Hematopoietic multipotent progenitor cell treated with erythropoietin and hydrocortisone succinate and interleukin-3 and kit ligand, for 6 days (in vitro differentiated cells): ENCODE measurements at places on chromosomes 16 and 17.

GRCh38 chr16:606656-607307 is 16.9 kb downstream of the RAB40C start:
- no peak for DNase-seq

DNA sequence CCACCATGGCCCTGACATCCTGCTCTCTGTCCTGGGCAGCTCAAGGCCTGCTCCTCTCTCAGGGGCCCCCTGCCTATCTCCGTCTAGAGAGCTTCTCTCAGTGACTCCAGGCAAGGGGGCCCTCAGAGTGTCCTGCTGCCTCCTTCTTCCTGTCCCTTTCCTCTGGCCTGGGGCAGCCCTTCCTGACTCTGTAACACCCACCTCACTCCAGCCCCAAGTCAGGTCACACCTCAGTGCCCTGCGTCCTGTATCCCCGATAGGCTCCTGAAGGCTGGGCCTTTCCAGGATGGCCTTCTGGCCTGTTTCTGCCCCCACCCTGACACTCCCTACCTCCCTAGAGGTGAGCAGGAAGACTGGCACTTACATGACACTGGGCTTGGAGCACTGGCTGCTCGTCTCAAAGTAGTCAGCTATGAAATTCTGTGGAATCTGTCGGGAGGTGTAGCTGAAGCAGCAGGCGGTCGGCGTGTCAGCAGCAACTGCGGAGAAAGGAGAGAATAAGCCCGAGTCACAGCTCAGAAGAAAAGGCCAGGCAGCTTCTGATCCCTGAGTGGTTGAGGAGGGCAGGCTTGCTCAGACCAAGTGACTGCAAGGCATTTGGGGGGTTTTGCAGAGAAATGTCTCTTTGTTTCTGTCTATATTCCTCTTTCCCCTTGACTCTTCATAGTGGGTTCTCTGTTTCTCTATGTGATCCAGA is 976 bp downstream of the CCL3L1 start:
- no peak for DNase-seq

DNA sequence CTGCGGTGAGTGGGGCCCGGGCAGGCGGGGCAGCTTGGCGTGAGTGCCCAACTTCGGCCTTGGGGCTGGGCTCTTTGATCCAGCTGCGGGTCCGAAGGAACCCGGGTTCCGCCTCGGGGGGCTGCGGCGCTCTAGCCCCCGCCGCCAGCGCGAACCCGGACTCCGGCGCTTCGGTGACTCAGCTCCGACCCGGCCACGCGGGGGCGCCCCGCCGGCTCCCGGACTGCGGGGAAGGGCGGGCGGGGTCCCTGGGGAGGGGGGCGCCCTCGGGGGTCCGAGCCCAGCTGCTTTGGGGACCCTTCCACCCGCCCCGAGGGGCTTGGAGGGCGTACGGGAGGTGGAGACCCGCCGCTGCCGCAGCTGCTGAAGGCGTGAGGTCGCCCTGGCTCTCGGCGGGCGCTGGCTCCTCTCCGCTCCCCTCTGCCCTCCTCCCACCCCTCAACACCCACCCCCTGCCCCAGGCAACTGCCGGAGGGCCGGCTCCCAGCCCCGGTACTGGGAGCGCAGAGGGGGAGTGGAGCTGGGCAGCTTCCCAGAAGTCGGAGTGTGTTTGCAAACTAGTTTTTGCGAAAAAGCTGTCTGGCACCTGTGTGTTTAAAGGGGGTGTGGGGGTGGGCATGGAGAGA is 516 bp downstream of the CPNE2 start:
- no peak for DNase-seq

DNA sequence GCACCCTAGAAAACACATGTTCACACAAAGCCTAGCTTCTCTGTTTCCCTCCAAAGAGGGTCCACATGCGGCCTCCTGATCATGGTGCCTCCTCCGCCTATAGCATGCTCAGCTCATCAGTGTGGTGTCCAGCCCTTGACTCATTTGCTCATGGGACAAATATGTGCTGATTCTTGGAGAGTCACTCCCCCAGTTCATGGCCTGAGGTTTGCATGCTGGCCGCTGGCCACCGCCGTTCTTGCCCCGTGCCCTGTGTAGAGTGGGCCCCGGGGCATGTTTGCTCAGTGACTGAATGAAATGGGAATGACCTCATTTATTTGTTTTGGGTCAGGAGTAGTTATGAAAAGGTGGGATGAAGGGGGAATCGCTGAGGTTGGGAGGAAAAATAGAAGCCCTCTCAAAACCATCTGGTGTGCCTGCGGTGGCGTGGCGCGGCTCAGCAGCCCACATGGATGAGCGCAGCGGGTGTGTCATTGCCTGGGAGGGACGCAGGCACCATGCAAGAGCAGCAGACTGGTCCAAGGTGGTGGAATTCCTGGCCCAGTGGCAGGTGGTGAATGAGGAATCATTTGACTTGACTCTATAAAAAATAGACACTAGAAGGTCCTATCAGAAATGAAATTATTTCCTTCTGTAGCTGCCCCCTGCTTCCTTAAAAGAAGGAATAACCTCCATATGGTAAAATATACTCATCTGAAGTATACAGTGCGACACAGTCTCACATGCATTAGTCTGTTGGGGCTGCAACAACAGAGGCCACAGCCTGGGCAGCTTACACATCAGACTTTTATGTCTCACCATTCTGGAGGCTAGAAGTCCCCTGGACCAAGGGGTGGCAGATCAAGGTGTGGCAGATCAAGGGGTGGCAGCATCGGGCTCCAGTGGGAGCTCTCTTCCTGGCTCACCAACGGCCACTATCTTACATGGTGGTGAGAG is 31.7 kb downstream of the CRISPLD2 start:
- no peak for DNase-seq

DNA sequence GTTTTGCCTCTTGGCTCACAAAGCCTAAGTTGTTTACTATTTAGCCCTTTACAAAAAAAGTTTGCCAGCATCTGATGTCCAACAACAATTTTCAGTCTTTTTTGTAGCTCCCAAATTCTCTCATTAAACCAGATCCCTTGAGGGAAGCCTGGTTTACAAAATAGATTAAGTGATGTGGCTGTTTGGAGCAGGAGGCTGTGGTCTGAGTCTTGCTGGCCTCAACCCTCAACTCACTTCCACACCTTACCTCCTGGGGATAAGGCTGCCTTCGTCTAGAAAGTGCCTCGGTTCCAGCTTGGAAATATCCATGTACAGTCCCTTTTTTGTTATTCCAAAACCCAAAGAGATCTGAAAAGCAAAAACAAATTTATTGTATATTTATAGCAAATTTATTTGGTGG is 138.4 kb downstream of the WWOX start:
- DNase-seq: no peak

DNA sequence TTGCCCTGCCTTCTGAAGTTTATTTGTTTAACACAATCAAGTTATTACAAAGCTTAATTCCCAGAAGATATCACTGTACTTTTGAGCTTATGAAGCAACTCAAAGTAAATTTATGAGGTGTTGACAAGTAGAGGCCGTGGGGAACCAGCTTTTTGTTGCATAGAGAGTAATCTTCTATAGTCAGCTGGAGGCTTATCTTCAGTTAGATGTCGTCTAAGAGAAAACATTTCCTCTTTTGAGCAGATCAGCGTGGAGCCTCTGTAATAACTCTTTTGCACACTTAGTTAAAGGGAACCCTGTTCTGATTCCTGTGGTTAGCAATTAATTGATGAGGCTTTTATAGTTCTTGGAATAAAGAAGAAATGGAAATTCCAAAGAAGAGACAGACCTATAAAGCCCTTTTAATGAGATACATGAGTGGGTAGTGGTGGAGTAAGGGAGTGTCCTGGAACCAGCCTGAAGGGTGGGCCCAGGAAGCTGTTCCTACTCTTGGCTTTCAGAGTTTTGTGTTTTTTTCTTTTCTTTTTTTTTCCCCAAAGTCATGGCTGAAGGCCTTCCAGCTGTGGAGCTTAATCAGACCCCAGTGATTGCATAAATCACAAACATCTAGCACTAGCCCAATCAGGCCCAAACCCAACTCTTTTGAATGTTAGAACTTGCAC is 28.9 kb upstream of the MAP3K14 start:
- DNase-seq: peak; percentile 89

- DNase-seq: no peak
These were observed 17.8 kb downstream of the STX8 start for GRCh38 chr17:9557857-9558256.

- no peak for DNase-seq
These were observed 7.8 kb downstream of the CDRT15 start for GRCh38 chr17:14228903-14229302.

GRCh38 chr16:88798772-88799455 is 4.7 kb upstream of the CDT1 start:
- peak; percentile 90 for DNase-seq

GRCh38 chr17:44614862-44615261 is 41.4 kb upstream of the MEIOC start:
- no peak for DNase-seq

GRCh38 chr17:8068736-8069586 is 18.6 kb downstream of the ALOX12B start:
- DNase-seq: peak; percentile 73

DNA sequence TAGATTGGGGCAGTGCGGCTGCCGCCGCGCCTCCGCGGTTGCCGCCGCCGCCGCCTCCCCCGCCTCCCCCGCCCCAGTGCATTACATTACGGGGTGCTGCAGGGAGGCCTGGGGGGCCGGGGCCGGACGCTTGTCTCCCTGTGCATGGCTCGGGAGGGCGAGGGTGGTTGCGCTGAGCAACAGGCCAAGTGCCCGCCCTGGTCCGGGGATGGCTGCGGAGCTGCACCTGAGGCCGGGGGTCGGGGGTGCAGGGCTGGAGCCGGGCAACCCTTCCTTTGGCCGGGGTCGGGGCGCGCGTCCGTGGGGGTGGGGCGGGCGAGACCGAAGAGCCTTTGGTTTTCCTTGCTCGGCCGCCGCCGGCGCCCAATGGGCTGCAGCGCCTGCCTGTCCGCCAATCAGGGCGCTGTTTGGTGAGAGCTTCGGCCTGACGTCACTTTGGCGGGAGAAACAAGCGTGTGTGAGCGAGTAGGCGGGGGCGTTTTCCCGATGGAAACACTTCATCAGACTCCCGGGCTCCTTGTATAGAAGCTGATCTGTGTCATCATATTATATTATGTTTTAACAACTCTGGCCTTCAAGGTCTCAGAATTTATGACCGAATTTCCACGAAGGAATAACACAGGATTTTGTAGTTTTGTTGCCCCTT is 941 bp upstream of the FBXL20 start:
- peak; percentile 97 for DNase-seq

GRCh38 chr17:78316867-78317789 is 42.7 kb downstream of the SOCS3 start:
- DNase-seq: peak; percentile 21

DNA sequence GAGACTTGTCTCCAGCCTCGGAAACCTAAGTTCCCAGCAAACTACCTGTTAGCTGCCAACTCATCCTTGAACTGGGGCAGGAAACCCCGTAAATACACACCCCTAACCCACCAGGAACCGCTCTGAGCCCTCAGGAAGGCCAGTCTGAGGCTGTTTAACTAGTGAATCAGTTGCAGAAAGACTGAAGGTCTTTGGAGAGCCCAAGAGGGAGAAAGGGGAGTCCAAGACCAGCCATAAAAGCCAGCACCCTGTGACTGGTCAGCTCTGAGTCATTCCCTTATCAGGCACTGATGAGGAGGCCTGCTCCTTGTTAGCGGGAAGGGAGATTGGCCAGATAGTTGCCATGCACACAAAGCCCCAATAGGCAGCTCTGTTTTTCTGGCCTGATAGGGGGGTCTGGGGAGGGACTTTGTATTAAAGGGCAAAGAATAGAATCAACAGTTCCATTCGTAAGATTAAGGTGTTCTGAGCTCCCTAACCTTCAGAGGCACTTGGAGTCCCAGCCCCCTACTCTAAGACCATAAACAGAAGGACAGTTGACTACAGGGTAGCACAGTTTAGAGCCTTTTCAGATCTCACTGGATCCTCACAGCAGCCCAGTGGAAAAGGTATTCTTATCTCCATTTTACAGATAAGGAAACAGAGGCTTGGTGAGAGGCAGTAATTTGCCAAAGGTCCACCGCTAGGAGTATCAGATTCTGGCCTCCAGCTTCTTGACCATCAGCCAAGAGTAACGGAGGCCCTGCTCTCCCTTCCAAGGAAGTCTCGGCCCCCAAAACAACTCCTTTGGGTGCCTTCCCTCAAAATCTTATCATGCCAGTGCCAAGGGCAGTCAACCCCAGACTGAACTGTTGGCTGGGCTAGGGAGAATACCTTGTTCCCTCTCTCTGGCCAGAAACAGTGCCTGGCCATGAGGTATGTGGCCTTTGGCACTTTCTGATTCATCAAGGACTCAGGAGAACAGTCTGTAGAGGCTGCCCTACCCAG is 2.2 kb upstream of the KRT19 start:
- peak; percentile 69 for DNase-seq

DNA sequence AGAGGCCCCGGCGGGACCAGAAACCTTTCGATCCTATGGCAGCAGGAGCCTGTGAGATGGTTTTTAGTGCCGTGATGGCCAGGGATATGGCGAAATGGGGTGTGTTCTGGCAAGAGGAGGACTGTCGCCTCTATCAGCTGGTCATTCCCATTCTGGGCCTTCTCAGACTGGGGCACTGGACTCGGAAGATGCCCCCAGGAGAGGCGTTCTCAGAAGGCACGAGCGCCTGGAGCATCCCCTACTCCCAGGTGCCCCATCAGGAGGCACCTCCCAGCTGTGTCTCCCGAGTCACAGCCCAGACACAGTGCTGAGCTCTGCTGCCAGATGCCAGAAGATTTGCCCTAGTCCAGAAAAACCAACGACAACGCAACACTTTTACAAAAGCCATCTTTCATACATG is 54.6 kb upstream of the ENDOV start:
- no peak for DNase-seq

GRCh38 chr16:27437946-27438345 is 36.0 kb downstream of the IL21R start:
- DNase-seq: no peak

GRCh38 chr17:1422885-1423284 is 22.9 kb upstream of the YWHAE start:
- no peak for DNase-seq

GRCh38 chr16:10940501-10941079 is 1.7 kb downstream of the DEXI start:
- DNase-seq: no peak

GRCh38 chr16:53041320-53042051 is 11.2 kb downstream of the CHD9NB start:
- DNase-seq: no peak

DNA sequence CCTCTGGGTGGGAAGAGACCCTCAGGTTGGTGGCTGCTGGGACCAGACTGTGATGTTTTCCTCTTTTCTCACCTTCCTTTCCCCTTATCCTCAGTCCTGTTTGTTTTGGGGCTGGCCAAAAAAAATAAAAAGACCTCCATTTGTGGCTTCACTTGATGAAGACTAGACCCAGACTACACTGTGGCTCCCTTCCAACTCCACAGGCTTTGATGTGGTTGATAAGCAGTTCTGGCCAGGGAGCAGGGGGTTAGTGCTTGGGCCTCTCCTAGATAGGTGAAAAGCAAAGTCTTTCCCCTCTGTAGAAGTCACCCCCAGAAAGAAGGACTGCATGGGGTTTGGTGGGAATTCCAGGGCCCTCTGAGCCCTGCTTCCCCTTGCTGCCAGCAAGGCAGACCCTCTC is 11.2 kb upstream of the ADAM11 start:
- DNase-seq: peak; percentile 73
